ENCODE measurements at places on chromosomes 4 and X.

DNA sequence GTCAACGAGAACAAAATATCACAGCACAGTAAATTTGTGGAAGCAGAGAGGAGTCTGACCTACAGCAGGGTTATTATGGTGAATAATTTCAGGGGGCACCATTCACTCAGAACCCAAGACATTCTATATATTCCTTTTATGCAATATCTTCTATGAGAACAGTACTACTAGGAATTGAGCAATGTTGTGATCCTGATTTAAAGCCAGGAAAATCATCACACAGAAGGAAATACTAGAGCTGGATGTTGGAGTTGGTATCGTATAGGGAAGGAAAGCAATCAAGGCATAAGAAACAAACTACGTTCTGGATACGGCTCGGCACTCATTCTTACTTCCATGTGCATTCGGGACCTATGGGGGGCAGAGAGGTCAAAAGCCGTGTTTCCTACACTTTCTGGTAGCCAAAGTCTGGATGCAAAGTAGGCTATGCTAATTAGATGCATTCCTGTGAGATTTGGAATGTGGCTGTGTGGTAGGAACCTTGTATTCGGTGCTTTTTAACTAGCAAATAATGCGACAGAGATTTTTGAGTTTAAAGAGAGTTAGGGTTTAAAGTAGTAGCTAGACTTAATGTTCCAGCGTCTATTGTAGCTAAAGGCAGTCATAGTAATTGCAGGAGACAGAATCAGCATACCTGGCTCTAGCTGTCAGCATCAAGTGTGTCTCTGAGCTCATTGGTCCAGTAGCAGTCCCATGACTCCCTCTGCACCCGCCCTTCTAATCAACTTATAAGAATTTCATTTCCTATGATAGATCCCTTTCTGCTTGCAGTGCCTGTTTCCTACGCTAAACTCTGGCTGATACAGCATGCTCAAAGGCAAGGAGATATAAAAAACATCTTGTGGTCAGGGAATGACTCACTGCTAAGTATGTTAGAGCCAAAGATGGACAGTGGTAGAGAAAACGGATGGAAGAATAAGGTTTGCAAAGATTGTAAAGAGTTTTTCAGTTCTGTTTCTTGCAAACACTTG lies 43.3 kb upstream of the PDGFC start:
- DNase-seq = no peak

DNA sequence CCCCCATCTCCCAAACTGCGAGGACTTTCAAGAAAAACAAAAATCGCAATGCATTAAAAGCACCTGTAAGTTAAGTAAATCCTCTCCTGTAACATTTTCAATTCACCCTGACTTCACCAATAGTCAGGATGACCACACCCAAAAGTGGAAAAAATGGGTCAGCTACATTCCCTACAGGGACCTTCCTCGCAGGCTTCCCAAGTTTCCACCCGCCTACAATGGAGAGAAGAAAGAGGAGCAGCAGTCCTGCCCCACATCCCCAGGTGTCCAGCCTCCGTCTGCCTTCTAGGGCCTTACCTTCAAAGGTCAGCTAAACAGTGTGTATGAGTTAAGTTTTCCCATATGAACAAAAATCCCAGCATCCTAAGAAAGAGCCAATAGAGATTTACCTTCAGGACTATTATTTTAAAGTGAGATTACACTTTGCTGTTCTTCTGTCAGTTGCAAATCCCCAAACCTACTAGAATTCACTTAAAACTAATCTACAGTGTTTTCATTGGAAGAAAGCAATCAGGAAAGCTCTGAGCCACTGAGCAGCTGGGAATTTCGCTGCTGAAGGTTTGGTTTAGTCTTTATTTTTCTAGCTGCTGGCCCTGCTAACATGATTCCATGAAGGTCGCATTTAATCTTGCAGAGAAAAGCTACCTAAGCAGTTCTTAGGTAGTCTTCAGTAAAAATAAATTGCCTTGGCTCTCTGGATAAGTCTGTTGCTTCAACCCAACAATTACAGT lies 12.5 kb downstream of the IRF2 start:
- DNase-seq = no peak

GRCh38 chr4:140754918-140755773 lies 1.0 kb downstream of the TBC1D9 start:
- DNase-seq = no peak

- DNase-seq = no peak
Measured at GRCh38 chr4:161585011-161585410, 578.8 kb downstream of the FSTL5 start.

GRCh38 chrX:1325515-1326116 lies 11.0 kb upstream of the IL3RA start:
- no peak for DNase-seq

- DNase-seq = no peak
Measured at GRCh38 chrX:2391869-2392606, 108.7 kb downstream of the DHRSX start.

GRCh38 chr4:113057891-113058290 lies 8.4 kb downstream of the ANK2 start:
- no peak for DNase-seq

- no peak for DNase-seq
Measured at GRCh38 chrX:153226344-153227185, 47.5 kb downstream of the MAGEA1 start.

- DNase-seq = no peak
Measured at GRCh38 chr4:121212806-121213205, 48.7 kb upstream of the TNIP3 start.

- DNase-seq = no peak
Measured at GRCh38 chrX:77444075-77444474, 3.1 kb upstream of the FGF16 start.

DNA sequence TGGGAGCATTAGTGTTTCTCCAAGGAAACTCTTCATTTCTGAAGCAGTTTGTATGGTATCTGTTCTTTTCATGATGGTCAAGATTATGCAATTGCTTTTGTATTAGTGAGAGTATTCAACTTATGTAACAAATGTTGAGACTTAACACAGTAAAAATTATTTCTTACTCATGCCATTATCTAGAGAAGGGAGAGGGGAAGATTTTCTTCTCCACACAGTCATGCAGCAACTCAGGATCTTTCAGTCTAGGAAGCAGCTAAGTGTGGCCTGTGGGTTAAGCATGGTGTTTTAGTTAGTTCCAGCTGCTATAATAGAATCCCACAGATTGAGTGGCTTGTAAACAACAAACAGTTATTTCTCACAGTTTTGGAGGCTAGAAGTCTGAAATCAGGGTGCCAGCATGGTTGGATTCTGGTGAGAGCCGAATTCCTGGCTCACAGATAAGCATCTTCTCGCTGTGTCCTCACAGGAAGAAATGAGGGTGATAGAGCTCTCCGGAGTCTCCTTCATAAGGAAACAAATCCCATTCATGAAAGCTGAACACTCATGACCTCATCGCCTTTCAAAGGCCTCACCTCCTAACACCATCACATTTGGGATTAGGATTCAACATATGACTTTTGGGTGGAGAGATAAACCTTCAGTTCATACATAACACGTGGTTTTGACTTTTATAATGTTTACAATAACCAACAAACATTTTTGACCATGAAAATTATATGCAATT lies 101.2 kb downstream of the FRMPD4 start:
- DNase-seq = no peak

DNA sequence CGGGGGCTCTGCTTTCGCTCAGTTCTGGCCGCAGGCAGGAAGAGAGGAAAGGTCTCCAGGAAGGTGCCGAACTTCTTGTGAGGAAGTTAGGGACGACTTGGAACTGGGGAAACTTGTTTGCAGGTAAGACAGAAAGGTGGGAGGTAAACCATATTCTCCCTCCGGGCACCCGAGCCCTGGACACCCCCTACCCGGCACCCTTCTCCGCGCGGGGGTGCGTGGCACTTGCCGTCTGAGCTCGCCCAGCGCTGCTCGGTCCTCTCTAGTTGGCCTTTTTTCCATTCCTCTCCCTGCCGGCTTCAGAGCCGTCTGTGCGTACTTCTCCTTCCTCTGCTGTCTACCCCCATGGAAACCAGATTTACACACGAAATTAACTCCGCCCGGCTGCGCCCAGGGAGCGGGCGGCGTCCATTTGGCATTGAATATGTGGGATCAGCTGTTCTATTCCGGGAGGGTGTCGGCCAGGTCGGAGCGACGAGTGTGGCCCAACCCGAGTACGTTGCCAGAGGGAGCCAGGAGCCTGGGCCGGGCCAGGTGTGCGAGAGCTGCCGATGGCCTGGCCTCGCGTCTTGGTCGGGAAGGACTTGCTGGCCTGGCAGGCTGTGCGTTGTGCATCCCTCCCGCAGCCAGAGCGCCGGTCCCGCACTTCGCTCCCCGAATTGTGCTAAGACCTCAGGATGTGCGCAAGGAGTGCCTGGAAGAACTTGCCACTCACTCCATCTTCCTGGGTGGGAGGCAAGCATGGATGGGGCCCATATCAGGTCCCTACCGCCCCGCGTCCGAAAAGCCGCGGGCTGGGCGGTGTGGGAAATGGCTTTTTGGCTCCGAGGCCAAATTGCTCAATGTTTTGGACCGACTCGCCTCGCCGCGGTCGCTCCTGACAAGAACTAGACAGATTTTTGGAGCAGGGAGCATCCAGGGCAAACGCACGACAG lies 1.7 kb downstream of the PDGFRA start:
- DNase-seq = no peak

- no peak for DNase-seq
Measured at GRCh38 chr4:14880805-14881204, 121.5 kb upstream of the CPEB2 start.

DNA sequence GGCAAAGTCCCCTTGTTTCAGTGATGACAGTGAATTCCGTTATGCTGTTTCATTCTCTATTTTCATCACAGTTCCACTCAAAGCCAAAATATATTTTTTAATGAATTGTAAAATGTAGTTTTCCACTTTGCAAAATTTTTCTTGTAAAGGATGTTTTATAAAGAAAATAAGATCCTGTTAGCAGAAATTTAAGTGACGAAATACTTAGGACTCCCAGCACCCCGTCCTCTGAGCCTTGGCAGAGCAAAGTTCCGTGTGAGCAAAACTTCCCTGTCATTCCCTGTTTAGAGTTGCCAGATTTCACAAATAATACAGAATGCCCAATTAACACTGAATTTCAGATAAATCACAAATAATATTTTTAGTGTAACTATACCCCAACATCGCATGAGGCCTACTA lies 81.0 kb upstream of the RBPJ start:
- no peak for DNase-seq

DNA sequence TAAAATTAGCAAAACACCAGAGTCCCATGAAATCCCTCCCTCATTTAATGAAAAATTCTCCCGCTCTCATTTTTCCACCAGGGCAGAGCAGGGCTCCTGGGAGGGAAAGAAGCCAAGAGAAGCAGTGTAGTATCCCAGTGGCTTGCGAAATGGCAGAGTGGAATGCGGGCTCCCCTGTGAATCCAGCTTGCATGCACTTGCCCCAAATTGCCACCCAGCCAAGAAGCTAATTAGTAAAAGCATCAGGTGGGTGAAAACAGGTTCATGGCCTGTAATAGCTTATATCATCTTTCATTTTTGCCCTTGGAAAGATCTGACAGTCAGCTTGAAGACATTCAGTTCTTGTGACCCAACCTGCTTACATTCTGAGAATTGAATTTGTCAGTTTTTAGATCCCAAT lies 10.1 kb downstream of the AMOT start:
- no peak for DNase-seq

DNA sequence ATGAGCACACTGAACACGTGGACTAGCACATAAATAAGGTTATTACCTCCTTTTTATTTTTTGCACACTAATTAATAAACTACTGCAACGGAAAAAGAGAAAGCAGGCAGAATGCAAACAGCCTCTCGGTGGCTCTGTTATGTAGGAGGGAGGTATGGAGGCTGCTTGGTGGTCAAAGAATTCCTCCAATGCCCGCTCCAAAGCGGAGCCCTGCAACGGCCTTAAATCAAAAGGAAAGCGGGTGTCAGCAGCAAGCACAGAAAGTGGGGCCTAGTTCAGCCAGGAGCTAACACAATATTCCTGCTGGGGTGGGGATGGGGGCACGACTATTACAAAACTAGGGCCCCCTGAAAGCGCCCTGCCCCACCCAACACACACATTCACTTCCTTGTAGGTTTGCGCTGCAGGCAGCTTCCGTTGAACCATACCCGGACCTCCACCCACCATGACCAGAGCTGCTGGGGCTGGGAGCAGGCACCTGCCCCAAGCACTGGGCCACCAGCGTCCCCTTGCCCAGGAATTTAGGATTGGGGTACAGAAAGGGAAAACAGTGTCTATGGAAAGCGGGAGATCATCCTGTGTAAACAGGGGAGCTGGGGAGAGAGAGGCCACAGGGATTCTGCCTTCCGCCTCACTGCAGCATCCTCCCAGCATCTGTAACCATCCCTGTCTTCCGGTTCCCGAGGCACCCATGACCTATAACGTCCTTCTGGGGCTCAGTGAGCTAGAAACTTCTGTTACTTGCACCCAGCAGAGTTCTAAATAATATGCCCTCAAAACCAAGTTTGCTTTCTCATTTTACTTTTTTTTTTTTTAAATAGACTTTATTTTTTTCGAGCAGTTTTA lies 57.1 kb upstream of the DDX3X start:
- DNase-seq = no peak

DNA sequence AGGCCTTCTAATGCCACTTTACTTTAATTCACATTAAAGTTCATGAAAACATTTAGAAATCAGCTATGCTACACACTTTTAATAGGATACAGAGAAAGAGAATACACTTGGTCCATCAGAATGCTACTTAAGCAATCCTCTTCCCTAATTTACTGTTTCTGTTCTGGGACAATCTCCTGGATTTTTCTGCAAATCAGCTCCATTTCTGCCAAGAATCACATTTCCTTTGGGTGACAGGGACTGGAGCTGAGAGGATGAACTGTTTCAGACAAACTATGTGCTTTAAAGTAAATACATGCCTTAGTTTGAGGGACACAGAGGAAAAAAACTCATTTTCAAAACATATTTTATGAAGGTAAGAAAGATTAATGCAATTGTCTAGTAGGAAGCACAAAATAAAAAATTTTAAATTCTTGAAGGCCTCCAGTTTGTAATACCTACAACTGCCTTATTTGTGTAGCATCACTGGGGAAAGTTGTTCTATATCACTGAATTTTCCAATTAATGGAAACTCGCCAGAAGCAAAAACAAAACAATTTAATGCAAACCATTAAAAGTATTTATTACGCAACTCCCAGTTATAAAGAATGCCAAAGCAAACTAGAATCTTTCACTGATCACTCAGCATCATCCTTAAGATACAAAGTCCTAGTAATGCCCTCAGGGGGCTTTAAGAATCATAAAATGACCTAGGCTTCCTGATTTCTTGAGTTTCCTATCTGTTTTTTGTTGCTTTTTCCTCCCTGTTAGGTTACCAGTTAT lies 36.3 kb downstream of the BCLAF3 start:
- no peak for DNase-seq

GRCh38 chr4:71907782-71908181 lies 123.9 kb upstream of the GC start:
- DNase-seq = no peak

DNA sequence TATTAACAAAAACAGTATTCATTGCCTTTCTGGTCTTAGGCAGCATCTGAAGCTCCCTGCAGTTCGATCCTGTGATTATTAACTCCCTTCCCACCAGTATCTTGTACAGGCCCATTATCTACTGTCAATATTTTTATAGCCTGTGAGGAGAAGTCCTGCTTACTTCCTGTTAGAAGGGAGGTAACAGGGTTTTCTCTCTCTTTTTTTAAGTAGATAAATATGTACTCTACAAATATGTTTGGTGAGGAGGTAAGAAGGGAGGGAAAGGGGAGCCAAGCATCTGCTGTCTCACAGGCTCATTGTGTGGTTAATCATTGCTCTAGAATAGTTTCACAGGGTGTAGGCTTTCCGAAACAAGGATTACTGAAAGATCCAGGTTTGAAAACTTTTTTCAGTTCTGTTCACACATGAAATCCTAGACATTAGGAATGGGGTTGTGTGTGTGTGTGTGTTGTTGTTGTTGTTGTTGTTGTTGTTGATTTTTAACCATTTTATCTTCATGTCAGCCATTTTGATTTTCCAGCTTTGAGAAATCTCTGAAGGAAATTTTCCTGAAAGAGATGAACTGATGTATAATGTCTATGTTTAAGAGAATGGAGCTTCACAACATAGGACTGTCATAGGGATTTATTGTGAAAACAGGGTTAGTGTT lies 14.2 kb downstream of the ATOH1 start:
- DNase-seq = no peak
